ENCODE measurements at places on chromosomes 3 and 15. TPM values are rescaled to one million over a fixed set of nuclear protein-coding genes. Genes with fewer than 3 reads are reported as not detected.

C3orf52 gene
- polyA plus RNA-seq = 2.1 TPM

ISL2 gene
- polyA plus RNA-seq = not detected

- no peaks in the 10 kb centered on the region for H3K27me3 ChIP-seq
- H3K27ac ChIP-seq = no peak overlapping the region
- peaks cover 39% of the 10 kb centered on the region for H3K4me1 ChIP-seq
- no peak overlapping the region for H3K4me3 ChIP-seq
These were observed 66.0 kb downstream of the ST6GAL1 start for GRCh38 chr3:186996356-186996755.

GRCh38 chr3:124632566-124633140, 97.6 kb upstream of the UMPS start:
- H3K27ac ChIP-seq = no peak overlapping the region
- no peak for DNase-seq
- no peaks in the 10 kb centered on the region for H3K4me1 ChIP-seq
- no peaks in the 10 kb centered on the region for H3K36me3 ChIP-seq
- H3K27me3 ChIP-seq = no peaks in the 10 kb centered on the region

DNA sequence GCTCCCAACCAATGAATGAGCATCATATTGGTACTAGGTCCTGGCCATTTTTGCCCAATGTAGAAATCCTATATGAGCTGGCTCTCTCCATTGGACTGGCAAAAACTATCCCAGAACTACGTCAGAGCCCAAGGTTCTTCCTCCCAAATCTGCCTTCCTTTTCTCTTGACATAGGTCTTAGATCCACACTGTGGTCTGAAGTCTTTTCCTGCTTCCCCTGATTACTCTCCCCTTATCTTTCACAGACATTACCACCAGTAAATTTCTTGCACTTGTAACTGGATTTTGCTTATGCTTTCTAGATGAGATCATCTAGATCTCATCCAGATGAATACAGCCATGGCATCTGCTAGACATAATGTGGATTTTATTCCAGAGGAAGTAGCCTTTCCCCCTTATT, 141.2 kb upstream of the GADL1 start:
- no peaks in the 10 kb centered on the region for H3K4me1 ChIP-seq
- no peak overlapping the region for H3K4me3 ChIP-seq
- no peak for DNase-seq
- H3K27me3 ChIP-seq = no peaks in the 10 kb centered on the region
- H3K36me3 ChIP-seq = no peaks in the 10 kb centered on the region

- no peaks in the 10 kb centered on the region for H3K27me3 ChIP-seq
- H3K36me3 ChIP-seq = no peaks in the 10 kb centered on the region
- no peak overlapping the region for H3K4me3 ChIP-seq
- no peak overlapping the region for H3K27ac ChIP-seq
- DNase-seq = no peak
- no peaks in the 10 kb centered on the region for H3K4me1 ChIP-seq
These were observed 41.8 kb upstream of the TPM1 start for GRCh38 chr15:63000706-63001105.

DNA sequence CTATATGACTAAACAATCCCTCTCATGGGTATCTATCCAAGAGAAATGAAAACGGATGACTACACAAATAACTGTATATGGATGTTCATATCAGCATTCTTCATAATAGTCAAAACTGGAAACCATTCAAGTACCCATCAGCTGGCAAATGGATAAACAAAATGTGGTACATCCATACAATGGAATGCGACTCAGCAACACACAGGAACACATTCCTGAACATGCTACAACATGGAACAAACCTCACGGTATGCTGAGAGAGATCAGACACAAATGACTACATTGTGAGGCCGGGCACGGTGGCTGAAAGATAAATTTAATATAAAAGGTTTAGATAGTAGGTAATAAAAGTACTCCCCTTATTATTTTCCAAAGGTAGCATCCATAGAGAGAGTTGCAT, 42.6 kb downstream of the CCR4 start:
- H3K27me3 ChIP-seq = no peaks in the 10 kb centered on the region
- H3K4me1 ChIP-seq = peaks cover 78% of the 10 kb centered on the region
- no peaks in the 10 kb centered on the region for H3K36me3 ChIP-seq
- no peak overlapping the region for H3K4me3 ChIP-seq

- DNase-seq = no peak
- H3K36me3 ChIP-seq = no peaks in the 10 kb centered on the region
- no peaks in the 10 kb centered on the region for H3K4me1 ChIP-seq
- no peak overlapping the region for H3K4me3 ChIP-seq
These were observed 691 bp upstream of the HDGFL3 start for GRCh38 chr15:83208367-83208661.

- no peak overlapping the region for H3K4me3 ChIP-seq
- DNase-seq = no peak
- no peak overlapping the region for H3K27ac ChIP-seq
- no peaks in the 10 kb centered on the region for H3K4me1 ChIP-seq
- peaks cover 14% of the 10 kb centered on the region for H3K27me3 ChIP-seq
These were observed 1.4 kb downstream of the GJD2 start for GRCh38 chr15:34753236-34753894.

GRCh38 chr3:123150449-123151215, 51.1 kb upstream of the SEC22A start:
- H3K4me1 ChIP-seq = no peaks in the 10 kb centered on the region
- H3K27me3 ChIP-seq = no peaks in the 10 kb centered on the region
- no peak for DNase-seq
- no peak overlapping the region for H3K4me3 ChIP-seq
- H3K36me3 ChIP-seq = no peaks in the 10 kb centered on the region

CACNA1D gene
- polyA plus RNA-seq = 0.06 TPM

EAF1 gene
- polyA plus RNA-seq = 15.0 TPM

TM6SF1 gene
- not detected for polyA plus RNA-seq

TGM5 gene
- not detected for polyA plus RNA-seq

GRCh38 chr3:49841126-49841696, 15.2 kb downstream of the TRAIP start:
- H3K36me3 ChIP-seq = no peaks in the 10 kb centered on the region
- H3K27me3 ChIP-seq = no peaks in the 10 kb centered on the region
- DNase-seq = no peak
- H3K27ac ChIP-seq = no peak overlapping the region
- H3K4me3 ChIP-seq = no peak overlapping the region

DNA sequence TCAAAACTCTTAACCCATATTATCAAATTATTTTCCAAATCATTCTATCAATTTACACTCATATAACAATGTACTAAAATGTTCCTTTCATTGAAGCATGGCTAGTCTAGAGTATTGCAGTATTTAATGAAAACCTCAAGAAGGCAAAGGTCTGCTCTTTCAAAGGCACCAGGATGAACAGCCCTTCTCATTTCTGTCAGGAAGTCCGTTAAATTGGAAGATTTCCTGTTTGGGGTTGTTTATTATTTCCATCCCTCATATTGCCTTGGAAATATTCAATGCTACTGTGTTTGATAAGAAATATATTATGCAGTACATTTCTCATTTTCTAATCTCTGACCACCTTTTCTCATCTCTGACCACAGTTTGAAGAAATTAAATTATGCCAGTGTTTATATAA, 25.1 kb downstream of the ACKR4 start:
- H3K4me3 ChIP-seq = no peak overlapping the region
- no peak overlapping the region for H3K27ac ChIP-seq
- no peaks in the 10 kb centered on the region for H3K4me1 ChIP-seq

- H3K27me3 ChIP-seq = no peaks in the 10 kb centered on the region
- no peak overlapping the region for H3K4me3 ChIP-seq
- H3K4me1 ChIP-seq = no peaks in the 10 kb centered on the region
- H3K27ac ChIP-seq = no peak overlapping the region
These were observed 117.5 kb upstream of the TMC3 start for GRCh38 chr15:81491414-81492096.

DNA sequence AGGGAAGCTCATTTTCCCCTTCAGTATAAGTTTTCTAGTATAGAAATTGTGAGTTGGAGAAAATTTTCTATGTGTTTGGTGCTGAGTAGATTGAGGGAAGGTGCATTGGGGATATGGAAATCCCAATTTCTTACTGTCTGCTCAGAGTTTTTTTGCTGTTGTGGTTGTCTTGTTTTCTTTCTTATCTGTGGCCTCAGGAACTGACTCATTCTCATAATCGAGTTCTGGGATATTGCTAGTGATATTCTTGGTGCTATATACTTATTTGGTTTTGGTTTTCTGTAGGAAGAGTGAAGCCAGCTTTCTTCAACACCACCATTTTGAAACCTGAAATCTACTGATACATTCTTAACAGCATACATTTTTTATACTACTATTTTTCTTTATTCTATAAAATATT, 869.2 kb downstream of the DIPK2A start:
- no peaks in the 10 kb centered on the region for H3K4me1 ChIP-seq
- no peak for DNase-seq
- no peak overlapping the region for H3K4me3 ChIP-seq
- H3K36me3 ChIP-seq = no peaks in the 10 kb centered on the region
- no peaks in the 10 kb centered on the region for H3K27me3 ChIP-seq

DNA sequence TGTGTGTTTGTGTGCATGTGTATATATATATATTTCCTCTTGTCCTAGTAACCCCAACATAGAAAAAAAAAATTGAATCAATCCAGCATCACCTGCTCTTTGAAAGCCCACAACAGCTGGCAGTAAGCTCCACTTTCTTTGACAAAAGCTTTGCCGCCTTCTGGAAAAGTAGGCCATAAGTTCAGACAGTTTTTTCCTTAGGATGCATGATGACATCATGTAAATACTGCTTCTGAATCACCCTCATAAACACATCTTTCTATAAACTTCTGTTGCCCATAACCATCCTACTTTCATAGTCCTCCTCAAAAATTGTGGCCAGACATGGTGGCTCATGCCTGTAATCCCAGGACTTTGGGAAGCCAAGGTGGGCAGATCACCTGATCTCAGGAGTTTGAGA, 67.4 kb downstream of the CSNK1G1 start:
- no peak overlapping the region for H3K27ac ChIP-seq
- H3K4me1 ChIP-seq = no peaks in the 10 kb centered on the region
- DNase-seq = no peak
- H3K27me3 ChIP-seq = no peaks in the 10 kb centered on the region
- no peak overlapping the region for H3K4me3 ChIP-seq
- no peaks in the 10 kb centered on the region for H3K36me3 ChIP-seq

- no peak overlapping the region for H3K27ac ChIP-seq
- H3K36me3 ChIP-seq = no peaks in the 10 kb centered on the region
- no peaks in the 10 kb centered on the region for H3K27me3 ChIP-seq
- no peak for DNase-seq
- H3K4me1 ChIP-seq = no peaks in the 10 kb centered on the region
These were observed 8.8 kb upstream of the TBC1D23 start for GRCh38 chr3:100252001-100252400.

DNA sequence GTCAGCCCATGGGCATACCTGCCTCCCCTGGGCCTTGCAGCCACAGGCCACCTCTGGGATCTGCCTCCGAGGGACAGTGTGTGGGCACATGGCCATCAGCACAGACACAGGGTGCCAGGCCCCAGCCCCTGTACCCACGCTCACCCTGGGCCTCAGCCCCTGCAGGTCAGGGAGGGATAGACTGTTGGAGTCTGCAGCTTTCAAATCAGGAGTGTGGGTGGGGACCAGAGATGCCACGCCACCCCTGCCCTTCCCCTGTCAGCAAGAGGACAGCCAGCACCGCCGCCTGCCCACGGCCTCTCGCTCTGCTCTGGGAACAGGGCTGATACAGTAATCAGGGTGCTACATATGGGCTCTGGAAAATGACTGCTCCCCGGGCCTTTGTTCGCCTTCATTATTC, 72.7 kb downstream of the DNAJB8 start:
- H3K4me3 ChIP-seq = no peak overlapping the region
- no peak overlapping the region for H3K27ac ChIP-seq
- H3K4me1 ChIP-seq = no peaks in the 10 kb centered on the region
- no peaks in the 10 kb centered on the region for H3K36me3 ChIP-seq
- no peaks in the 10 kb centered on the region for H3K27me3 ChIP-seq
- no peak for DNase-seq

DNA sequence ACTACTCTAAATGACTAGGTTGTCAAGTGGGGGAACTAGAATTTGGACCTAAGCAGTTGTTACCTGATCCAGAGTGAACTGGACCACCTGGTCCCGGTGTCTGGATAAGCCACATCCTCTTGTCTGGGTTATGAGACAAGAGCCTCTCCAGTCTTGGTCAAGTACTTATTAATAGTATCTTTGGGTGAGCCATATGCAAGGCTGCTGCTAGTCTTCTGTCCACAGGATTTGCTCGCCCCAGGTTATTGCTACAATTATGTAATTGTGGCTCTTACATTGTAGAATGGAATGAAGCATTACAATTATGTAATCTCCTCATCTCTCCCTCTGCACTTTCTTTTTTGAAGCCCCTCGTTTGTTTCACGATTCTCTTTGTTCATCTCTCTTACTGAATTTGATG, 24.0 kb upstream of the AGBL1 start:
- H3K4me1 ChIP-seq = no peaks in the 10 kb centered on the region
- no peaks in the 10 kb centered on the region for H3K36me3 ChIP-seq
- H3K27me3 ChIP-seq = no peaks in the 10 kb centered on the region
- H3K4me3 ChIP-seq = no peak overlapping the region
- no peak for DNase-seq

GRCh38 chr3:66480666-66481065, 20.2 kb downstream of the LRIG1 start:
- no peaks in the 10 kb centered on the region for H3K27me3 ChIP-seq
- peak; percentile 76 for DNase-seq
- H3K27ac ChIP-seq = peak overlapping the region; percentile 23
- no peaks in the 10 kb centered on the region for H3K36me3 ChIP-seq
- H3K4me3 ChIP-seq = peak overlapping the region; percentile 48
- peaks cover 95% of the 10 kb centered on the region for H3K4me1 ChIP-seq

DNA sequence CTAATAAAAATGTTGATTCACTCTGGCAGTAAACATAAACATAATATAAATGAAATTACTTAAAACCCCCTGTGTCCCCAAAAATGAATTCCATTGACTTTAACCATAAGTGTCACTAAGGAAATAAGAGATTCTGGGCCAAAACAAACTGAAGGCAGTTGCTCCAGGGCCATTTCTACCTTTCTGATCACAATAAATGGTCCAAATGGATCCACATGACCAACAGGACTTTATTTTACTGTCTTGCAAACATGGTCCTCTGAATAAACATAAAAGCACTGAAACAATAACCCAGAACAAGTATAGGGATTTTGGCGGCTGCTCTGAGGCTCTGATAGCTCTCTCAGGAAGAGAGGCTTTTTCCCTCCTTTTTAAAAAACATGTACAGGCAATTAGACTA, 77.3 kb downstream of the ETFA start:
- no peak overlapping the region for H3K4me3 ChIP-seq
- H3K27me3 ChIP-seq = no peaks in the 10 kb centered on the region
- no peaks in the 10 kb centered on the region for H3K4me1 ChIP-seq
- peaks cover 5% of the 10 kb centered on the region for H3K36me3 ChIP-seq
- DNase-seq = no peak

GRCh38 chr3:11829416-11829815, 17.3 kb downstream of the TAMM41 start:
- no peaks in the 10 kb centered on the region for H3K4me1 ChIP-seq
- peaks cover 80% of the 10 kb centered on the region for H3K36me3 ChIP-seq
- no peak overlapping the region for H3K4me3 ChIP-seq
- DNase-seq = no peak
- H3K27ac ChIP-seq = no peak overlapping the region

- H3K4me3 ChIP-seq = peak overlapping the region; percentile 82
- no peak for DNase-seq
- no peaks in the 10 kb centered on the region for H3K36me3 ChIP-seq
These were observed 1.1 kb downstream of the CMC1 start for GRCh38 chr3:28242519-28242918.

- no peak for DNase-seq
- no peak overlapping the region for H3K27ac ChIP-seq
- H3K4me3 ChIP-seq = no peak overlapping the region
- no peaks in the 10 kb centered on the region for H3K4me1 ChIP-seq
These were observed 16.0 kb downstream of the ACTR8 start for GRCh38 chr3:53865732-53866499.

Measured in CD4-positive, alpha-beta memory T cell (primary cell).